Fibroblast of the aortic adventitia (primary cell): ENCODE measurements at places on chromosomes 16 and 17. TPM values are rescaled to one million over a fixed set of nuclear protein-coding genes. Genes with fewer than 3 reads are reported as not detected.

Gene MYH1
- 0.08 TPM in 1 of 2 replicates, not detected in the other for total RNA-seq

Gene KRTAP4-1
- not detected in 2 replicates for total RNA-seq

Gene DOC2A
- not detected in 2 replicates for total RNA-seq

Gene LRRC37A
- 1.4 and 2.3 TPM in 2 replicates for total RNA-seq

Gene CACNG1
- not detected in 2 replicates for total RNA-seq

Gene CDH3
- not detected in 2 replicates for total RNA-seq
